Stimulated activated CD4-positive, alpha-beta T cell treated with anti-CD3 and anti-CD28 coated beads, Interleukin-12 subunit alpha, Interleukin-12 subunit beta, amount 100 ng/mL, for 4 hours (primary cell): ENCODE measurements at places on chromosomes 12 and 14.

GRCh38 chr14:105490267-105490571 lies 827 bp upstream of the TEDC1 start:
- DNase-seq, result no peak

DNA sequence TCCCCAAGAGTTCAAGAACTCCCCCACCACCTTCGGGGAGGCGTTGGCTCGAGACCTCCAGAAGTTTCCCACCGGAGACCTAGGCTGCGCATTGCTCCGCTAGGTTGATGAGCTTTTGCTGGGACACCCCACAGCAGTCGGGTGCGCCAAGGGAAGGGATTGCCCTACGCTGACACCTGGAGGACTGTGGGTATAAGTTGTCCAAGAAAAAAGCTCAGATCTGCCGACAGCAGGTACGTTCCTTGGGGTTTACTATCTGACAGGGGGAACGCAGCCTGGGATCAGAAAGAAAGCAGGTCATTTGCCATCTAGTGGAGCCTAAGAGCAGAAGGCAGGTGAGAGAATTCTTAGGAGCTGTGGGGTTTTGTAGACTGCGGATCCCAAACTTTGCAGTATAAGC lies 98.8 kb downstream of the FRMD6 start:
- DNase-seq, result no peak

GRCh38 chr14:51582437-51582836 lies 69.3 kb upstream of the FRMD6 start:
- no peak for DNase-seq

GRCh38 chr14:89237921-89238529 lies 179.0 kb downstream of the FOXN3 start:
- no peak for DNase-seq

DNA sequence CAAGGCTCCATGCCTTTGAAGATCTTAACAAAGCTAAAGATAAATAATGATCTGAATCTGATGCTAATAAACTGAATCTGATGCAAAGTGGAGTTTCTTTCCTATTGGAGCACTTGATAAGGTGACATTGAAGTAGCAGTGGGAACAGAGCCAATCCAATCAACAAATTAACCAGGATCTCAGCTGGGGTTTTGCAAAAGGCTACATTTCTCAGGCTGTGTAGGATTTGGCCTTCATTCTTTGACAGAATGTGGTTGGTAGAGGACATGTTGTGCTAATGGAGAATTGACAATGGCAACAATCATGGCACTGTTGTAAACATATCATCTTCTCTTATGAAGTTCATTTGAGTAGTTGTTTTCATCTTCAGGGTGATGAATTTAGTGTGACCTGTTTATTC lies 164.9 kb downstream of the CCDC91 start:
- no peak for DNase-seq

GRCh38 chr14:93984987-93985410 lies 8.6 kb upstream of the ASB2 start:
- DNase-seq, result no peak

DNA sequence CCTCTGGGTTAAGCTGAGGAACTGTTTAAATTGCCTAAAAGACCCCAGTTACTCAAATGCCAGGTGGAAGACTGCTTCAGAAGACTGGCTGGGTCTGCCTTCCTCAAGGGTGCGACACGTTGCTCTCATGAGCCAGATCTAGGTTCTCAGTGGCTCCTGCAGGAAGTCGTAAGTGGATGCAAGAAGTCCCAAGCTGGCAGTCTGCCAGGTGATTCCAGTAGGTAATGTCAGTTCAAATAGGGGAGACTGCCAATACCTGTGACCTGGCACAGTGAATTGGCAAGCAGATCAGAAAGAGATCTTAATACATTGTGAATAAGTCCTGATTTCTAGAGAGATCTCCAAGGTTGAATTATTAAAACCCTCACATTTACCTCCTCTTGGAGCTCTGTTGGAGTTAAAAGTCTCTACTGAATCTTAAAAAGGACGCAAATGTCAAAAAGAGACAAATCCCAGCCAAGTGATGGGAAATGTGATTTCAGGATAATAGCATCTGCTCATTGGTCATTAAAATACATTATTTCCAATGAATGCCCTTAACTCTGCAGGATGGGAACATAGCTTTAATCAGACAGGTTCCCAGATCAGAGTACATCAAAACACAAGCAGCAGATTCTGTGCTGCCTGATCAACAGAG lies 98.8 kb upstream of the FRMD6 start:
- no peak for DNase-seq

DNA sequence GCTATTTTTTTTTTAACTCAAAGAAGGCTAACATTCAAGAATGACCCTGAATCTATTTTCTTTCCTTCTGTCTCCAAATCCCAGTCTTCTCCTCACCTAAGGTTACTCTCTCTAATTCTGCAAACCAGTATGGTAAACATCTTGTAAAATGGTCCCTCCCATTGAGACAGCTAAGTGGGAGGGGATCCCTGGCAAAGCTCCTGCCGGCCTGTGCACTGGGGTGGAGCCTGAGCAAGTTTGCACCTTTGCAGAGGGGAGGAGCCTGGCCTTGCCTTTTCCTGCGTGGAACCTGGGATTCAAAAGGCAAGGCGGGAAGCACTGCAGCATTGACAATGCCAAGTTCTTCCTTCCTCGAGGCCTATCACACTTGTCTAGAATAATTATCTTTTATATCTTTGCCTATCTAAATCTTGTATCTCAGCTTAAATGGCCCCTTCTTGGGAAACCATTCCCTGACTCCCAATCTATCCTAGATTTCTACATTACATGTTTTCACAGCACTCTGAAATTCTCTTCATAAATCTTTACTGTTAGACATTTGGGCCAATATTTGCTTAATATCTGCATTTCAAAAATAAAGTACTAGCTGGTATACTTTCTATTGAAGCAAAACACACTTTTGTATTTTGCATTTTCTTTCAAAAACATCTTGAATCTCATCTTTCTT lies 83.0 kb downstream of the EPS8 start:
- DNase-seq, result no peak

- DNase-seq, result no peak
Measured at GRCh38 chr12:119229205-119229604, 50.5 kb downstream of the HSPB8 start.

- DNase-seq, result no peak
Measured at GRCh38 chr12:117207675-117208074, 17.4 kb upstream of the FBXO21 start.

DNA sequence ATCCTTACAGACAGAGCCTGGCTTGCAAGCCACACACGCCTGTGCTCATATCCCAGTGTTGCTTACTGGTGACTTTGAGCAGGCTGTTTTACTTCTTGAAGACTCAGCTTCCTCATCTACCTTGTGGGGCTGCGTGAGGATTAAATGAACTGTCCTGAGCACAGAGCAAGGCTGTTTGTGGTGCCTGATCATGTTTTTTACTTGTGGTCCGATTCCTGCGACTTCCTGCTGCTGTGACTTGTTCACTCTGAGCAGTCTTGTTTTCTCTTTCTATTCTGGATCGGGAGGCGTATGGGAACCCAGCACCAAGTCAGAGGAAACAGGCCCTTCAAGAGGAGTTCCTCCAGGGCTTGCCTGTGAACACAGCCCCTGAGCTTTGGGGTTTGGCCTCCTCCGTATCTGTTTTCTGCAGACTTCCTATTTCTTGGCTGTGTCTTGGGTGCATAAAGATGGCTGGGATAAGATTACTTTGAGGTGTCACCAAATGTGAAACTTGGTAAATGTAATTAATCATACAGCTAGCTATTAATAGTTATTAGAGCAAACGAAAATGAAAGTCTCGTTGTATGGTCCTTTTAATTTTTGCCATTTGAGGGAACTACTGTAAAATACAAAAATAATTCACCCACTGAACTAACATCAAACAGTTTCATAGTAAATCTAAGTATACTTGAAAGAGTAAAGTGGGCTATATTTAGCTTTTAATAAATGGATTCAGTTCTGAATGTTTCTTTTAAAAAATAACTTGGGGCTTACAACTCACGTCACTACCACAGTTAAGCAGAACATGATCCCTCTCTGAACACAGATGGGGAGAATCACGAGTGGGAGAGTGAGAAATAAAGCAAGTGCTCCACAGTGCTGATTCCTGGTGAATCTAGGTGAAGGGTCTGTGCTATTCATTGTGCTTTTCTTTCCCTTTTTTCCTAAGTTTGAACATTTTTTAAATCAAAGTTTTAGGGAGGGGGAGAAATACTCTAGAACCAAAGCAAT lies 251.5 kb downstream of the FOXN3 start:
- no peak for DNase-seq

GRCh38 chr14:55891692-55892091 lies 226.5 kb upstream of the PELI2 start:
- no peak for DNase-seq

GRCh38 chr12:64030155-64030554 lies 185.7 kb downstream of the SRGAP1 start:
- DNase-seq, result no peak

DNA sequence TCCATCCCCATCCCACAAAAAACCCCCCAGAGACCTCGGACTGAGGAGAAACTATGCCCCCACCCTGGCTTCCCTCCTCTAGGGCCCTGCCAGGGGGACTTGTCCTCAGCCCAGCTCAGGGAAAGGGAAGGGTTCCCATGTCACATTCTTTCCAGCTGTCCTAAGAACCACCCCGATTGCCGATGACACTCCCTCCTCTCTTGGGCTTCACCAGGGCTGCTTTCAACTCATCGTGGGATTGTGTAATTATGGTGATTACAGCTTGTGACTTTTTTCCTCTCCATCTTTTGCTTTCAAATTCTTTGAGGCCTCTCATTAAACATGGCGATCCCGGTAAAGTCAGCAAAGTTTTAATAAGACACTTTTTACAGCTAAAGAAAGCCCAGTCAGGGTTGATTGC lies 344.0 kb downstream of the DPF3 start:
- no peak for DNase-seq

DNA sequence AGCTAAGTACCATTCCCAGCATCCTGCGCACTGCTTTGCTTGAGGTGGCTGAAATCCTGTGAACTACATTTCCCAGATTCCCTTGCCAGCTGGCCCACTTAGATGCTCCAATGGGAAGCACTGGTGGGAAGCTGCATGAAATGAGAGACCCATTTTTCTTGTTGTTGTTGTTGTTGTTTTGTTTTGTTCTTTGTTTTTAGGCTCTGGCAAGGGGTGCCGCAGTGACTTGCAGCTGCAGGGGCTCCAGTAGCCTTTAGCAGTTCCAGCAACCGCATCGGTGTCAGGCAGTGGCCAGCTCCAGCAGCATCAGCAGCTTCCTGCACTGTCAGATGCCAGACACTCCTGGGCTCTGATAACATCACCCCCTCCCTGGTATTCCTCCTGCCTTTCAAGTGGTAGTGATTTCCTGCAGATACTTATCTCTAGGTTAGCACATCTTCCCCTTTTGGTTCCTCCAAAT lies 8.8 kb upstream of the EGLN3 start:
- no peak for DNase-seq

DNA sequence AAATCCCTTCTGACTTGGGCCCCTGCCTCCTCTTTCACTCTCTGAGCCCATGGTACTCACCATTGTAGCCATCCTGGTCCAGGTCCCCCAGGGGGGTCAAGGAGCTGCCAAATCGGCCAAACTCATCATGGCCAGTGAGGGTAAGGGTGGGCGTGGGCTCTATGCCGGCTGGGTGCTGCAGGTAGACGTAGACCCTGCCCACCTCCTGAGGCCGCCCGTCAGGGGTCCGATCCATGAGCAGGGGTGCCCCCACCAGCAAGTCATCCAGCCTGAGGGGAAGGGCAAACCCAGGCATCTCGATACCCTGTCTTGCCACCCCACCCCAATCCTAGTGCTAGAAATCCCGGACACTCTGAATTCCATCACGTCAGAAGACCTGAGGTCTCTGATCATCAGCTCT lies 14.0 kb downstream of the ITGA5 start:
- DNase-seq, result no peak

GRCh38 chr14:96538097-96538989 lies 36.2 kb downstream of the PAPOLA start:
- no peak for DNase-seq

DNA sequence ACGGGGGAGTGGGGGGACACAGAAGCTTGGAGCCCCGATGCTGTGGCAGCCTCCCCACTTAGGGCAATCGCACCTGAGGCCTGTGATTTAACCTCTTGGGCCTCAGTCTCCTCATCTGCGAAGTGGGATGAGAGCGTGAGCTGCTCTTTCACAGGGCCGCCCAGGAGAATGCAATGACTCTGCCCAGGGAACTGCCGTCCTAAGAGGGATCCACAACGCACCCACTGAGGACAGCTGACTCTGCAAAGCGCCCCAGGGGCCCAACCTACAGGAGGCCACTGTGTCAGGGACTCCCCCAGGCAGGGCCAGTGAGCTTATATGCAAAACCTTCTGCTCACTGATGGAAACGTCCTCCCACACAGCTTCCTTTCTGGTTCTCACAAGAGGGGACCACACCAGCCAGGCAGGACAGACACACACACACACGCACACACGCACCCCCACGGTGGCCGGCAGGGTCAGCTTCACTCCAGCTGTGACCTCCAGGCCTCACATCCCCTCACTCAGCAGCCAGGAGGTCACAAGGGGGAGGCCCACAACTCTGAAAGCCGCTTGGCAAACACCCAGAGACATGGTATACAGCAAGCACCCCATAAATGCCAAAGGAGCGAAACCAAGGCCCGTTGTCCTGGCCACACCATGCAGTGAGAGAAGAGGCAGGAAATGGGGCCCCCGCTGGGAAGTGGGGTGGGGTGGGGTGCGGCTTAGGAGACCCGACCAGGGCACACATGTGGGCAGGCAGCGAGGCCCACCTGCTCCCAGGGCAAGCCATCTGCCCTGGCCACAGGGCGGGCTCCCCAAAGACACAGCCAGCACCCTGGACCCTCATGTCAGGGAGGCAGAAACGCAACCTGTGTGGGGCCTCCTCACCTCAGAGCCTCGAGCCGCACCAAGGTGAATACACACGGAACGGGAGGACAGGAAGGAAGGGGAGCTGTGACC lies 73.3 kb downstream of the NCOR2 start:
- peak; percentile 35 for DNase-seq

DNA sequence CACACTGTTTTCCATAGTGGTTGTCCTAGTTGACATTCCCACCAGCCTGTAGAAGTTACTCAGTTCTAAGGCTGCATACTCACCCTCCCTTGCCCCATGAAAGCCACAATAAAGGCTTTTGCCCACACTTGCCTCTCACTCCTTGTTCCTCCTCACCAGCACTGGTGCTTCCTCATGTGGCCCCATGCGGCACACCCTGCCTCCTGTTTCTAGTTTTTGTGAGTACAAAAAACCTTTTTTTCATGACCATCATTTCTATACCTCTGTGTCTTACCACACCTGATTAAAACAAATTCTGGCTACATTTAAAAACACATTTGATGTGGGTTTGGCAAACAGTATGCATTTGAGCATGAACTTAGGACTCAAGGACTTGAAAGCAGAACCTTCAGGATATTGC lies 40.7 kb upstream of the RIN3 start:
- DNase-seq, result no peak

DNA sequence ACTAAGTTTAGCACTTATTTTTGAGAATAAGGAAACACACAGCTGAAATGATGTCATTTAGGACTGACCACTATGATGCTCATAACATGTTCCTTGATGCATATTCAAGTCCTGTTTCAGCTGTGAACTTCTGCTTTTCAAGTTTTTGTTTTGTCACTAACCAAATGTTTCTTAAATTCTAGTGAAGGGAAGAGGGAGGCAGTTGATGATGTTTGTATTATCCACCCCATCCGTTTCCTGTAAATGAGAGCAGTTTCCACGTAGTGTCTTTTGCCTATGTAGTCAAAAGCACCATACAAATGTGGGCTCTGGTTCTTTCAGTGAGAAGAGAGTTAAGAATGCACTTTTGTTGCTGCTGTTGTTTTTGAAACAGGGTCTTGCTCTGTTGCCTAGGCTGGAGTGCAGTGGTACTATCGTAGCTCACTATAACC lies 491.8 kb downstream of the PCNX1 start:
- DNase-seq, result no peak

GRCh38 chr12:119005913-119006312 lies 24.6 kb downstream of the SRRM4 start:
- DNase-seq, result no peak
